ENCODE measurements at places on chromosomes 5 and 9.

DNA sequence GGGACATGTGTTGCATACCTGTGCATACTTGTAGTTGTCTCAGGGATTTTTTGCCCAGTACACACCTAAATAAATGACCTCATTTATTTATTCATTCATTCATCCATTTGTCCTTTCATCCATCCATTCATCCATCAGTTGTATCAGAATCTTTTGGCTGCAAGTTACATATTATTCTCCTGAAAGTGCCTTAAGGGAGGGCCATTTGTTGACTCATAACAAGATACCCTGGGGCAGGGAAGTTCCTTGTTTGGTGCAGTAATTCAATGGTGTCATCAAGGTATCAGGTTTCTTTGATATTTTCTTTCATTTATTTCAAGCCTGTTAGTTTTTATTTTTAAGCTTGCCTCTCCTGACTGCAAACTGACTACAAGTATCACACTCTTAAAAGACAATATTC is 597.9 kb upstream of the TLE4 start:
- DNase-seq: no peak

DNA sequence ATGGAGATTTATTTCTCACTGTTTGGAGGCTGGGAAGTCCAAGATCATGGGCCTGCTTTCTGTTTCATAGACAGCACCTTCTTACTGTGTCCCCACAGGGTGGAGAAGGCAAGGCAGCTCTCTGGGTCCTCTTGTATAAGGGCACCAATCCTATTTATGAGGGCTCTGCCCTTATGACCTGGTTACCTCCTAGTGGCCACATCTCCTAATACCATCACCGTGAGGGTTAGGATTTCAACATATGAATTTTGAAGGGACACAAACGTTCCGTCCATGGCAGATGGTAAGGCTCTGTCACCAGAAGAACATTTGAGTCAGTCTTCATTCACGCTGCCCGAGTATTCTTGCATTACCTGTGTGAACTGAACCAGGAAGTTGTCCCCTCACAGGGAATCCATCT is 48.4 kb downstream of the ANKRD33B start:
- no peak for DNase-seq

GRCh38 chr5:173721601-173722232 is 105.3 kb upstream of the BOD1 start:
- no peak for DNase-seq

- DNase-seq: no peak
These were observed 58.6 kb downstream of the PTPN3 start for GRCh38 chr9:109439378-109440116.

DNA sequence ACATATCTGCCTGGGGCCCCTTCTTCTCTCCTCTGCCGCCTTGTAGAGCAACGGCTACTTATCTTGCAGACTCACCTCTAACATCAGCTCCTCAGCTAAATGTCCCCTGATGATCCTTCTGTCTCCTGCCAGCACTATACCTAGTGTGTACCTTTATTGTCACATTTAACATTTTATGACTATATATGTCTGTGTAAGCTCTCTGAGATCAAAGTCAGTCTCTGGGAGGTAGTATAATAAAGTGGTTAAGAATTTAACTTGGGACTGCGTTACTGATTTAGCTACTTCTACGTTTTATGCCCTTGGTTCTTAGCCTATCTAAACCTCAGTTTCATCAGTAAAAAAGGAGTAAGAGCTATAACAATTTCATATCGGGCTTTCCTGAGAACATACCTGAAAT is 2.2 kb downstream of the TMED7 start:
- DNase-seq: no peak

- no peak for DNase-seq
These were observed 60.8 kb downstream of the FOXD1 start for GRCh38 chr5:73387601-73388305.

GRCh38 chr5:61234019-61234418 is 71.8 kb upstream of the SMIM15 start:
- no peak for DNase-seq

DNA sequence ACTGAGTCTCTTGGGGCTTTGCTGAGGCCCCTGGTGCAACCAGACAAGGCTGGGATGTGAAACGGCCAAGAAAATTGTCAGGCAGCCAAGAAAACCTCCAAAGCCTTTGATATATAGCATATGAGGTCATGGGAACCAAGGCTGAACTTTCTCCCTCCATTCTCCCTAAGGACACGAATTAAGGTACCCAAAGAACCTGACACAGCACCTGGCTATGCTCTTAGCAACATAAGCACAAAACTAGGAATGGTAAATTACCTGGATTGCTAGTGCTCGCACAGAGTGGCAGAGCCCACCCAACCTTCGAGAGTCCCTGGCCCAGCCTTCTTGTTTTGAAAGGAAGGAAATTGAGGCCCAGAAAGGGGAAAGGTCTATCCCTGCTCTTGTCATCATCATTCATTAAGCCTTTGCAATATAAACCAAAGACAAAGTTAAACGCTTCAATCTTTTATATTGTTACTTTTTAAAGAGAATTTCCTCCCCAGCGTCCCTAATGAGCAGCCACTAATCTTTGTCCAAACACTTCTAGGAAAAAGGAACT is 220.0 kb upstream of the NR4A3 start:
- DNase-seq: no peak

GRCh38 chr5:146699138-146699537 is 179.4 kb downstream of the PPP2R2B start:
- DNase-seq: no peak

- no peak for DNase-seq
These were observed 2.4 kb downstream of the MAP1B start for GRCh38 chr5:72109625-72110024.

DNA sequence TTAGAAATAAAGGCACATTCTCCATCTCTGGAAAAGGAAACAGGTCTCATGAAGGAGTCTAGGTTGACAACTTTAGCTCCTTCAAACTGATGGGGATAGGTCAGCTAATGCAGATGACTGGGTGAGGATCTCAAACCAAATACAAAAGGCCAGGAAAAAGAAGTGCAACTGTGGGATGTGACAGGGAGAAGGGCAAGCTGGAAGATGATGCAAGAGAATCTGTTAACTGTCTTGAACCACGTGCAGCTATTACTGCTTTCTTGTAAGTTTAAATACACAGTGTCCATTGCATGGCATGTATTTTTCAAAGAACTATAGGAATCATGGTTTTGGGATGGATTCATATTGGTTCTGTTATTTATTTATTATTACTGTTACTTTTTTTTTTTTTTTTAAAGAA is 331.8 kb downstream of the NDUFS4 start:
- no peak for DNase-seq

GRCh38 chr9:81979196-81979595 is 9.4 kb upstream of the SPATA31D1 start:
- no peak for DNase-seq

DNA sequence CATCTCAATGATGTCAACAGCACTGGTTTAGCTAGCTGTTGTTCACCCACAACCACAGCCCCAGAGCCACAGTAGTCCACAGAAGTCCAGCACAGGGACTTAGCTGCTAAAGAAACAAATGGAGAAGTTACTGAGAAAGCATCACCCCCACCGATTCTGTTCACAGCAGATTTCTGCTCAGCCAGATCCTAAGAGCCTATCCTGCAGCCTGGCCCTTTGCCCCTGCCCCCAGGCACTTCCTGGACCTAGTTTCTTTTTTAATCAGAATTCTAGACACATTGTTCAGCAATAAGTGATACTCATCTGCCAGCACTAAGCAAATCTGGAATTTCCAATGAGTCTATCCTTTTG is 7.4 kb downstream of the B4GALT1 start:
- DNase-seq: peak; percentile 60

GRCh38 chr9:92714016-92714415 is 44.1 kb upstream of the IPPK start:
- no peak for DNase-seq

GRCh38 chr9:89679016-89679415 is 74.2 kb downstream of the GADD45G start:
- no peak for DNase-seq

GRCh38 chr5:40312205-40312604 is 367.5 kb upstream of the PTGER4 start:
- no peak for DNase-seq

Data from activated CD8-positive, alpha-beta memory T cell treated with anti-CD3 and anti-CD28 coated beads, Interleukin-2, amount 50 U/mL, for 4 hours (primary cell).